ENCODE measurements at places on chromosomes 7 and 10.

DNA sequence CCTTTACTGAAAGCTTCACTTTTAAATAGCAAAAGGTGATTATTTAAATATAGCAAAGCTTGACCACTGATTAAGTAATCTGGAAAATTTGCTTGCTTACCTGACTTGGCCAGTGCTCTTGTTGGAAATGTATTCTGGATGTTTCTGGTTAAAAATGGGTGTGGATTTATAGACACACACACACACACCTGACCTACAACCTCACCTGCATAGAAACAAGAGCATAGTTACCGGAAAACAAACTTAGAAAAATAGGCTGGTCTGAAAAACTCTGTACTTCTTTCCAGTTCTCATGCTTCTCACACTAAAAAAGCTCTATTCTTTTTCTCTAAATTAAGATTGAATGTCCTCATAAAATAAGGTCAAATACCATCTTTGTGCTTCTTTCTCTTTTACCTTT, at the start of gene AGR3:
AGR3 (minus strand) TSS at position 140 of the 400 bp plus-strand sequence. CDS start 3,365 bp downstream, outside the sequence.
- DNase-seq = no peak

DNA sequence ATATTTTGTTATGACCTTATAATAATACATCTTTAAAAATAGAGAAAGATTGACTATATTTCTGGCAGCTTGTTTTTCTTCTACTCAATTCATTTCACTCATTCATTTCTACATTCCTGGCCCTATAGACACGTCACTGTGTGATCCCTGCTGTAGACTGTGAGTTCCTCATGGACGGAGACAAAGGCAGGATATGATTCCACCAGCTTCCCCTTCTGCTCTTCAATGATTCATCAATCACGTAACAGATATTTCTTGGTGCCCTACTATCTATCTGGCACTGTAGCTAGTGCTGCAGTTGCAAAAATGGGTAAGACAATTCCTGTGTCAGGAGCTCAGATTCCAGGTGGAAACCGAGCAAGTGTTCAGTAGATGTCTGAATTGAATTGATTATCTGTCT, 415.0 kb downstream of the SFMBT2 start:
- DNase-seq = no peak

DNA sequence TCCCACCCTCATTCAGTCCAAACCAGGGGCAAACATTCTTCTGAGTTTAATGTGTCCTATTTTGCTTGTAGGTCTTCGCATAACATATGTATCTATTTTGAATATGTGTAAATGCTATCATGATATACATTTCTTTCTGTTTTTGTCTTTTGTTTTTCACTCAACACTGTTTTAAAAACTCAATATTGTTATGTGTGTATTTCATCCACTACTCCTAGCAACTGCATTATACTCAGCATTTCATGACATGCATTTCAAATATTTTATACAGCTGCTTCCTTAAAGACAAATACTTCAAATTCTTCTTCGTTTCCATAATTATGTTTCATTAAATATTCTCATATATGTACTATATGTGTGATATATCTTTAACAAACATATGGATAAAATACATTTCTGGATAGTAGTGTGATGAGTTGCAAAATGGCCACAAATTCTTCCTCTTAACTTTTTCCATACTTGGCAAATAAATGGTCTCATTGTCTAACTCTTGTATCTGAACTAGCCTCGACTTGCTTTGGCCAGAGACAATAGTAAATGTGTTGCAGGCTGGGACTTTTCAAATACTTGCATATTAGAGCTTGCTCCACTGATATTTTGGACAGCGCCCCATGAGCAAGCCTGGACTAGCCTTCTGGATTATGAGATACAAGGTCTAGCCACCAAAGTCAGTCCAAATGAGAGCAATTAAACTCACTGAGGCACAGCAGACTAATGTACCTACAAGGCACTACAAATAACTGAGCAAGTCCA, 539.7 kb upstream of the KCND2 start:
- no peak for DNase-seq

- peak; percentile 10 for DNase-seq
Observed at GRCh38 chr7:6705959-6706665, 635 bp downstream of the ZNF12 start.

DNA sequence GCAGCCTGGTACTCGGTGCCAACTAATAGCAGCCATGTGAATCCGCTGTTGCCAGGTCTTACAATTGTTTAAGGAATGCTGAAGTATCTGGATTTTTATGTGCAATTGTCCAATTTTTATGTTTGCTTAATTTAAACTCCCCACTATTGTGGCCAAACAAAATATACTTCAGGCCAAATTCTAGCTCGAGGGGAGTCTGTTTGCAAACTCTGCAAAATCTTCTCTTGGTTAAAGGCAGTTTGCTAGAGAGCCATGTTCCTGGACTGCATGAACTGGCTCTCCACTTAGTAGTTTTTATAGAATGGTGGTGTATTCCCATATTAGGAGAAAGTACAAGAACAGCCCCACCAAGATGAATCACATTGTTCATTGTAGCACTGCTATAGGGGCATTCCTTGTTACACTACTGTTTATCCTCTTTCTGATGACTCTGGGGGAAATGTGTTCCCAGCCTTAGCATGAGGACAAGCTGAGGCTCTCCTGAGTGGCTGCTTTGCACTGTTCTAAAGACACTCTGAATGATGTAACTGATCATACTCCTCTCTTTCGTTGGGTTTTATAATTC, 178.0 kb upstream of the GLI3 start:
- no peak for DNase-seq
